T-helper 2 cell (primary cell): ENCODE measurements at places on chromosomes 16 and 17.

DNA sequence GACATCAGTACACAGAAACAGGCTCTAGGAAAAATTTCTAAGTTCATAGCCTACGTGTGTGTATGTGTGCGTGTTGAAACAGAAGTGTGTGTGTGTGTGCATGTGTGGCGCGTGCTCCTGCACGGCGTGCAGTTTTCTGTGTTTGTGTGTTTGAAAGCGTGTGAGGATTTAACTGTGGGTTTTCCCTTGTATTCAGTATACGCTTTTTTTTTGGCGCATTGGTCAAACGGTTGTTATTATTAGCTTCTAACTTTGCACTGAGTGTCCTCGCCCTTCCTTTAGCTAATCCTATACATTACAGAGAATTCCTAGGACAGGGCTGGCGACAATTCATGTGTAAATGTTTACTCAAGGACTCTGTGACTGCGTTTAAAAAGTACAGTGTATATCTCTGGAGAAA, 23.0 kb downstream of the TMC6 start:
- no peak for DNase-seq

GRCh38 chr17:55760643-55761355, 9.9 kb downstream of the PCTP start:
- no peak for DNase-seq

DNA sequence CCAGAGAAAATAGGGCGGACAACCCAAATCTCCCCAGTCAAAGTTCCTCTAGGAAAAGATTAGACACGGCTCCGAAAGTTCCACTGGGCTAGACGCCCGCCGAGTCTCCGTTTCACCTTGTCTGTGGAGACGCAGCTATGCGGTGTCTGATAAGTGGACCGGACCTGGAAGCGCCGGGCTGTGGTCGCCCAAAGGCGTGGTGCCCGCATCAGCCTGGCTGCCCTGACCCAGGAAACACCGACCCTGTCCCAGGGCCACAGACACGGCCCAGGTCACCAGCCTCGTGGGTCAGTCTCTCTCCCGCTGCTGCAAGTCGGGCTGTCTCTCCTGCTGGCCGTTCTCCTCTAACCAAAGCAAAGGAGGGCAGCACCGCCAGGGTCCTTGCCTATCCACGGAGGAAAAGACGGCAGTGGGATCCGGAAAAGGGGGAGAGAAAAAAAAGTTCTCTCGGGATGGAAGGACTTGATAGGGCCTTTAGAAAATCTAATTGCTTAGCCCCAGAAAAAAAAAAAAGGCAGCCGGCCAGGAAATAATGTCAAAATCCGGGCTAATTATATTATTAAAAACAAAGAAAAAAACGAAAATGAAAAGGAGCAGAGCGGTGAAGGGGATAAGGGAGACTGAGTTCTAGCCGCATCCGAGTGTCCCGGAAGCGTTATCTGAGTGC, 13.9 kb upstream of the FOXF1 start:
- no peak for DNase-seq

GRCh38 chr17:3167574-3167973, 29.7 kb upstream of the OR1A2 start:
- DNase-seq, result no peak

DNA sequence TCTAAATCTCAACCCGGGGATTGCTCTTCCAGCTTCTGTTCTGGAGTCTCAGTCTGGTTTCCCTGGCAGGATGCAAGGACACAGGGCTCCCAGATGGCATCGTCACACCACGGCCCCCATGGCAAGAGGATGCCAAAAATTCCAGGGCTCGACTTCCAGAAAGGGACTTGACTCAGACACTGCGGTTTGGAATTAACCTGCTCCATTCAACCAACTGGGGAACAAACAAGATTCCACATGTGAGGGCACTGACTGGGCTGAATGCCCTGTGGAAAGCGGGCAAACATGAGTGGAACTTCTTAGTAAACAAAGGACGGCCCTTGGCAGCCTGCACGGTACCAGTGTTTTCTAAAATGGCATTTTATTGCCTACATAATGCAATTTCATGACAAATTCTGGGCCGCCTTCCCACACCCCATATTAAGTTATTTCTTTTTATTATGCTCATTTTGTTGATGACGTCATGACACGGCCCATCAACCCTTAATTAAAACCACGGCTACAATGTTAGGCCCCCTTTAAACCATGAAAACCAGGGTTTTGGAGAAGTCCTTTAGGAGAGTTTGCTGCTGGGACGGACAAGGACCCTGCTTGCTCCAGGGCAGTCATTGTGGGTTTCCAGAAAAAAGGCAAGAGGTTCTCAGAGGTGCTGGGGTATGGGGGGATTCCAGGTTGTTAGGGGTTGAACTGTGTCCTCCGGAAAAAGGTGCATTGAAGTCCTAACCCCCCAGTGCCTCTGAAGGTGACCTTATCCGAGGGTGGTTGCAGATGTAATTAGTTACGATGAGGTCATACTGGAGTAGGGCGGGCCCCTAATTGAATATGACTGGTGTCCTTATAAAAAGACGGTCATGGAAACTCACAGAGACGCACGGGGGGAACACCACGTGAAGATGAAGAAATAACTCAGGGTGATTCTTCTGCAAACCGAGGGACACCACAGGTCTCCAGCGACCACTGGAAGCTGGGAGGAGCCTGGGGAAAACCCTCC, 205.6 kb downstream of the FOXL1 start:
- no peak for DNase-seq

- DNase-seq, result no peak
Observed at GRCh38 chr17:35315971-35316370, 57.5 kb downstream of the SLFN11 start.

DNA sequence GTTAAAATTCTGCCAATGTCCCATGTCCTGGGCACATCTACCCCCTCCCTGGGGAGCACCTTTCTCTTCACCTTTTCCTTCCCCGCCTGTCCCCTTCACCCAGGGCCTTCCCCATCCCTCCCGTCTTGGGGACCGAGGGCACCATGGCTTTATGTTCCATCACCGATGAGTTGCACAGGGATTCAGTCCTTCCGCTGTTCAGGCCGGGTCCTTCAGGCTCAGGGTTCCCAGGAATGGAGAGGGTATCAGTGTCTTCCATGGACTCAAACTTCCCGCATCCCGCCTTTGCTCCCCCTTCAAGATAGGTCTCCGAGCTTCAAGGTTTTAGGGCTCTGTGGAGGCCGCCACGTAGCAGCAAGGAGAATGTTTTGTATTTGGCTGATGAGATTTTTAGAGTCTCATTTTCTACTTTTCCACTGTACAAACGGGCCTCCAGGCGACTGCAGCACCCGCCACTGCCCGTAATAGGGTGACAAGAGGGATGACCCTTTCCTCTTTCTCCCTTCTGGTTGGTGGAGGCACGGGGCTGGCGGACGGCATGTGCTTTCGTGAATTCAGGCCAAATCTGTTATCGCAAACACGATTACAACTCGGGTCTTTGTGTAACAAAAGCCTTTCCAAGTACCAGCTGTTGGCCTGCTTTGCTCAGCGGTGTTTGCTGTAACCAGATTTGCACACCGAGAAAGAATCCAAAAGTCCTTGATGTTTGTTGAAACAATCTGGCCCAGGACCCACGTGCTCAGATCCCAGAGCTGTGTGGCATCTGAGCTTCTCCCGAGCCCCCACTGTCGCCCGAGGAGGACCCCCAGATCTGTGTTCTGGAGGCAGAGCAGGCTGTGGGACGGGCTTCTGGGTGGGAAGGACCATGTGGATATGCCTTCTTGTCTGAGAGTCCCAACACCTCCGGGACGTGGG, 236.3 kb downstream of the SEC14L1 start:
- DNase-seq, result no peak

DNA sequence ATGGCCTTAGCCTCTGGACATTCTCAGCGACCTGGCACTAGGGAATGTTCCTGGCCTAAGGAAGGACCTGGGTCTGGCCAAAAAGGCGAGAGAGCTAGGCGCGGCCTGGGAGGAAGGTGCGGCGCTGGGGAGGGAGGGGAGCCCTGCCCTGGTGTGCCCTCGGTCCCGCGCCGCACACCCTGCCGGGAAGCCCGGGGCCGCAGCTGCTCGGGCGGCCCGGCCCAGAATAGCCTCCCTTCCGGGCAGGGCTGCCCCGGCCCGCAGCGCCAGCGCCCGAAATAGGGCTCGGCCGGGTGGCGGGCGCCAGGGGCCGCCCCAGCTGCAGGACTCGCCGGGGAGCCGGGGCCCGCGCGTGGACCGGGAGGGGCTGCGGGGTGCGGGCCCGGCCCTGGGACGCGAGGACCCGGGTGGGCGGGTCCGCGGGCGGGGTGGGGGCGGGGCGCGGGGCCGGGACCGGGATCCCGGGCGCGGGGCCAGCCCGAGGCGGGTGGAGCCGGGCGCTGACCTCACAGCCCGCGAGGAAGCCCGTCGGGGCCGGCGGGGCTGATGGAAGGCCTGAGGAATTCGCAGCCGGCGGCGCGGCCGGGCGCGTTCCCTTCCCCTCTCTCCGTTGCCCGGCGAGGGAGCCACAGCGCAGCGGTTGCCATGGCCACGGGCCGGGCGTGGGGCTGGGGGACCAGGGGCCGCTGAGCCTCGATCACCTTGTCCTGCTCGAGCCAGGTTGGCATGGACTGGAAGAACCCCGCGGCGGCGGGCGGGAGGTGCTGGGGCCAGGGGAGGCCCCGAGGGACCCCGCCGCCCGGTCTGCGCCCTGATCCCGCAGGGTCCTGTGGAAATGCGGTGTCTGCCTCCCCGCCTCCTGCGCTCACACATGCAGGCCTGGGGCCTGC, 18.1 kb downstream of the SOCS3 start:
- DNase-seq, result no peak

DNA sequence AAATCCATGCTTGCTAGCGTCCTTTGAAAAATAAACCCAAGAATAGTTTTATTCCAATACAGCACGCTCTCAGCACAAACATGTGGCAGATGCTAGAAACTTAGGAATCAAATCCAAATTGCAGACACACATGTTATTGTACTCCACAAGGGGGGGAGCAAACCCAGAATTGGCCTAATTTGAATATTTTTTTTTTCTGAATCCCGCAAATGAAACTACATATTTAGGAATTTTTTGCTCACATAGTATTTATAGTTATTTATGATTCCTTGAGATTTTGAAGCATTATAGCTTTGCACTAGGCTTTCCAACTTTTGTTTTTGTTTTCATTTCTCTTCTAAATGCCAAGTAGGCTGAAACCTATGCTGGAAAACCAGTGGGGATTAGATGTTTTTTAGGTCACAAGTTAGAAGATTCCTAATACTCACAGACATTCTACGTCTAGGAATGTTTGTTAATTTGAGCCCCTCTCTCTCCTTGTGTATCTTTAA, 59.3 kb upstream of the CDH11 start:
- DNase-seq, result no peak

DNA sequence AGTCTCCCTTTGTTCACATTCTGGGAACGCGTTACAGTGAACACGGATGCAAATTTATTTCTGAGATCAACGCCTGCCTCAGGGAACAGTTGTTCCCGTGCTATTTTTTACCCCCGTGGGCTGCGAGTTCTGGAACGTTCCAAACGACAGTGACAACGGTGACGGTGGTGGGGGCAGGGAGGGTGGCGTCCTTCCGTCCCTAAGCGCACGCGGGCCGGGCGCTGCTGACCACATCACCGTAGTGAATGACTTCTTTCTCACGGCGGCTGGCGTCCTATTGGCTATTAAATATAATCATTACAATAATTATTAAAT, 45.1 kb upstream of the SSTR5 start:
- no peak for DNase-seq
